ENCODE measurements at places on chromosomes 2 and 18.

- no peak for DNase-seq
Observed at GRCh38 chr2:202743613-202744012, 108.8 kb downstream of the FAM117B start.

DNA sequence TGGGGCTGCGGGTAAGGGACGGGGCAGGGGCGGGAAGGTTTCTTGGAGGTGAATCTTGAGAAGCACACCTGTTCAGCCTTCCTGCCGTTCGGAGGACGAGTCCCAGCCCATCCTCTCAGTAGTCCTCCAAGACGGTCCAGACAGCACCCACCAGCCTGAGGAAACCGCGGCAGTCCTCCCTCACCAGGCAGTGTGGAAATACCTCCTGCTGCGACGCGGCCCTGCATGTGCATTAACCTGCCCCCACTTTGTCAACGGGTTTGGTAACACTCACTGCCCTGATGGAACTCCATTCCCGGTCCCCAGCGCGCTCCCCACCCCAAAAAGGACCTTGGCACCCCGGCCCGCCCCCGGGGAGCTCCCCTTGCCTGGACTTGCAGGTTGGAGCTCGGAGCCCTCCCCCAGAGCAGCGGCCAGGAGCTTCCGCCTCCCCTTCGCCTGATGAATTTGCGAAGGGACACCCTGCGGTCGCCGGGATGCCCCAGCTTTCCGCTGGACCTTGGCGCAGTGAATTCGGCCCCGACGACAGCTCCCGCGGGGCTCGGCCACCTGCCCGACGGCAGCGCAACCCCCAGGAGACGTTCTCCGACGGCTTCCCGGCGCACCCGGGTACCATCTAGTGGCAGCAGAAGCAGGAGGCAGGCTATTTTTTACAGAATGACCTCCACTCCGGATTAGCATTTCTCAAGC is 31.5 kb downstream of the ACVR1C start:
- DNase-seq = peak; percentile 20

GRCh38 chr2:235900631-235901030 is 267.6 kb downstream of the GBX2 start:
- DNase-seq = no peak

DNA sequence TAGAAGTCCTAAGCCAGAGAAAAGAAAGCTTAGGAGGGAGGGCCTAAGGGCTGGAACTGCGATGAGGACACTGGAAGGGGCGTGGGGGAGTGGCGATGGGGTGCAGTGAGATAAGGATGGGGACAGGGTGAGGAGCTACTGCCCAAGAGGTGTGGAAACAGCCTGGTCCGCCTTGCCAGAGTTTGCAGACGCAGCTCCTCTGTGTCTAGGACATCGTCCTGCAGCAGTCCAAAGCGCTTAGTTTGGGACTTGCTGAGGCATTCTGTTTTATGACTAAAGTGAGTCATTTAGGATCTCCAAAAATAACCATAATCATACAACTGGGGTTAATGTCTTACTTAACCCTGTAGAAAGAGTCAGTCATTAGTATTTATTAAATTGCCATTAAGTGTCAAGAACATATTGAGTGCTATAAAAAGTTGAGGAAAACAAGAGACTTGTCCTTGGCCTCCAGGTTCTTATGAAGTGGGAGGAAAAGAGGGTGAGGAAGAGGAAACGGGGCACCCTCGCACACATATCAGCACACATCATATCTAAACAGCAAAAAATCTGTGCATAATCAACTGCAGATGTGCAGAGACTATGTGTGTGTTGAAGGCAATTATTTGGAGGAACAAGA is 74.8 kb downstream of the CDK15 start:
- no peak for DNase-seq

DNA sequence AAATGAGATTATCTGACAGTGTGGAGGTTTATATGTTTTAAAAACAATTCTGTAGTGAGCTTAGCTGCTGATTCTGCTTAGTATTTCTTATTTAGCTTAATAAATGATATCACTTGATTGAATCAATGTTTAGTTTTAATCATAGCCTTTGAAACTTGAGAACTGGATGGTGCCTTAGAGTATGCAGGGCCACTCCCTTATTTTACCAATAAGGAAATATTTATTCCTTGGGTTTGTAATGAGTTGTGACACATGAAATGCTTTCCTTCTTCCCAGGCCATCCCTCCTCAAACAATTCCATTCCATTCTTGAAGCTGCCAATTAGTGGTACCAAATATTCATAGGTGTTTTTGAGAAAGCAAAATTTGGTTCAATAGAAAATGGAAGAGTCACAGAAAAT is 183.8 kb upstream of the DCC start:
- DNase-seq = no peak
